Tibial nerve (tissue), 4 donors: ENCODE measurements at places on chromosomes 3 and 15. TPM values are rescaled to one million over a fixed set of nuclear protein-coding genes. Genes with fewer than 3 reads are reported as not detected.

DNA sequence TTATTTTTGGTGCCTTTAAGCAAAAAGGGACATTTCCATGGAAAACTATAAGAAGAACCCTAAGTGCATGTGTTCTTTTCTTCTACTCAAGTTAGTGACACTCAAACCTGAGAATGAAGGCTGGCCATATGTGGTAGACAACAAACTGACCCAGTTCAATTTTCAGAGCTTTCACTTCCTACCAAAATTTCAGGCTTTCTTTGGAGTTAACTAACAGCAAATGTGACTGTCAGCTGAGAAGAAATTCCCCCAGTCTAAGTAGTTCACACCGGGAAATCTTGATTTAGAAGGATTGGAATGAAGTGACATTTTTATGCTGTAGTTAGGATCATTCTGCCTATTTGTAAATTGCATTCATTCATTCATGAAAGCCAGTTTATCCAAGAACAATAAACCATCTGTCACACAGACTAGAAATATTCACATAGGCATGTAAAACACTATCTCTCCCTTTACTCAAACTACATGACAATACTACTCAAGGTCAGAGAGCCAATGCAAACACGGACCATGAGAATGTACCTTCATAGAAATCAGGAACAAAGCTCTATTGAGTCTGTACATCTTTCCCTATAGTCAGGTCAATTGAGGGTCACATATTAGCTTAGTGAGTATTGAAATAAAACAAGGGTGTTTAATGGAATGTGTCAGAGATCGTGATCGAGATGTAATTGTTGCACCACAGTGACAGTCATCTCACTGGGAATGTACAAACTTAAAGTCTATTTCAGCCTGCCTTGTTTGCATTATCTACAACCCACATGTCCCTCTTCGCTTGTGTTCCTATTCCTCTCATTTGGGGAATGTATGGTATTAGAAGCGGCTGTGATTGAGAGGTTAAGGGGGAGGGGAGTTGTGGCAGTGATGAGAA is 113.8 kb upstream of the TGFBR2 start:
- H3K4me3 ChIP-seq, result no peak overlapping the region
- no peaks in the 10 kb centered on the region for H3K36me3 ChIP-seq
- H3K27ac ChIP-seq, result peak overlapping the region; percentile 96
- no peaks in the 10 kb centered on the region for H3K27me3 ChIP-seq

GRCh38 chr15:83475551-83475950 is 28.4 kb downstream of the SH3GL3 start:
- DNase-seq, result no peak
- no peak overlapping the region for H3K27ac ChIP-seq

GRCh38 chr3:148269816-148270215 is 427.9 kb upstream of the AGTR1 start:
- H3K27me3 ChIP-seq, result no peaks in the 10 kb centered on the region
- no peak overlapping the region for H3K4me3 ChIP-seq
- DNase-seq, result no peak
- H3K36me3 ChIP-seq, result no peaks in the 10 kb centered on the region
- H3K4me1 ChIP-seq, result no peaks in the 10 kb centered on the region

- no peak for DNase-seq
- no peak overlapping the region for H3K27ac ChIP-seq
- H3K27me3 ChIP-seq, result no peaks in the 10 kb centered on the region
- no peak overlapping the region for H3K4me3 ChIP-seq
- no peaks in the 10 kb centered on the region for H3K4me1 ChIP-seq
Measured at GRCh38 chr15:29089731-29090616, 179.6 kb downstream of the NSMCE3 start.

DNA sequence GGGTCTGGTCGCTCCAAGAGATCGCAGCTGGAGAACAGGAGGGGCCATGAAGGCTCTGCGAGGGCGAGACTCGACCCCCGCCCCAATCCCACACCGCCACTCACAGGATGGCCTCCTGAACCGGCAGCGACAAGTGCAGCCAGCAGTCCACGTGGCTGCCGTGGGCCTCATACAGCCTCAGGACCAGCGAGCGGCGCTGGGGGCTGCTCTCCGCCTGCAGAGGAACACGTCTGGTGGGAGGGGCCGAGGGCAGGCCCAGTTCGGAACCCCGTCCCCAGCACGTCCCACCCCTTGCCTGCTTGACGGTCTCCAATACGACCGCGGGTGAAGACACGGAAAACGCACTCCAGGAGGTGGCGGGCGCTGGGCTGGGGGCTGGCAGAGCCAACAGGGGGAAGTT is 9.2 kb downstream of the NEIL1 start:
- H3K4me1 ChIP-seq, result no peaks in the 10 kb centered on the region
- no peak overlapping the region for H3K4me3 ChIP-seq
- no peak overlapping the region for H3K27ac ChIP-seq
- H3K36me3 ChIP-seq, result peaks cover 8% of the 10 kb centered on the region
- no peak for DNase-seq

- DNase-seq, result no peak
- no peaks in the 10 kb centered on the region for H3K27me3 ChIP-seq
- no peak overlapping the region for H3K4me3 ChIP-seq
- H3K4me1 ChIP-seq, result no peaks in the 10 kb centered on the region
- H3K36me3 ChIP-seq, result no peaks in the 10 kb centered on the region
Measured at GRCh38 chr3:175105066-175105465, 245.9 kb downstream of the NAALADL2 start.

The IL17RB gene
- total RNA-seq, result 3.3 TPM

The DUOX1 gene
- total RNA-seq, result 1.5 TPM

The GOLGA8G gene
- total RNA-seq, result not detected

The DMXL2 gene
- 45.6 TPM for total RNA-seq

The VWA5B2 gene
- 1.8 TPM for total RNA-seq

The CYP1A2 gene
- total RNA-seq, result not detected

The C3orf85 gene
- not detected for total RNA-seq
